ENCODE measurements at places on chromosomes 1 and 21.
A peak's percentile ranks its signal among the peaks of the same experiment; 100 is the strongest.

GRCh38 chr1:40646315-40646714 is 19.2 kb downstream of the RIMS3 start:
- no peak for DNase-seq

DNA sequence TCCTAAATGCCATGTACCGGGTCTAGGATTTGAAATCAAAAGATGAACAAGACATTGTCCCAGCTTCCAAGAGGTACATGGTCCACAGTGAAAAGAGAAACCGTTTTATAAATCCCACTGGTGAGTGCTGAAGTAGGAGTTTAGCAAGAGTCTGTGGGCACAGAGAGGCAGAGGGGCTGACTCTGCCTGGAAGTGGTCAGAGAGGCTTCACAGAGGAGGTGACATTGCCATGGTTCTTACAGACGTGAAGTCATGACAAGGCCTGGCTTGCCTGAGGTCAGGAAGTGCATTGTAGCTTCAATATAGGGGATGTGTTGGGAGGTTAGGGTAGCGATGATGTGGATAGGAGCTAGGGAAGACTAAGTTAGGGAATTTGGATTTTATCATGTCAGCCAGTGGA is 28.4 kb downstream of the MAPKAPK2 start:
- no peak for DNase-seq

- no peak for DNase-seq
Observed at GRCh38 chr1:79648126-79648525, 641.6 kb upstream of the ADGRL4 start.

DNA sequence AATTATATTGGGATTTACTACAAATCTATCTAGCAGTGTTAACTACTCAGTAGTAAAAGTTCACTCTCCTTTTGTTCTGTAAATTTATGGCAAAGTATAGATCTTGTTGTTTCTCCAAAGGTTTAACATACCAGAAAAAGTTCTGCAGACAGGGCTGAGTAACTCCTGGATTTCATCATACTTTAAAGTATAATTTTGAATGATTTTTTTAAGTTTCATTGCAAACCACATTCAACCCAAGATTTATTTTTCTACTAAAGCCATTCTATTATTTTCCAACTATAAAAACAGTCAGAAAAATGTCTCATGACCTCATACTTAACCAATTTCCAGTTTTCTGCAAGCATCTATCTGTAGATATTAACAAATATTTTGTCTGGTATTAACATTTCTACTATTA is 585.8 kb upstream of the ZRANB2 start:
- no peak for DNase-seq

- DNase-seq, result no peak
Observed at GRCh38 chr1:67060811-67061218, 6.9 kb upstream of the SLC35D1 start.

DNA sequence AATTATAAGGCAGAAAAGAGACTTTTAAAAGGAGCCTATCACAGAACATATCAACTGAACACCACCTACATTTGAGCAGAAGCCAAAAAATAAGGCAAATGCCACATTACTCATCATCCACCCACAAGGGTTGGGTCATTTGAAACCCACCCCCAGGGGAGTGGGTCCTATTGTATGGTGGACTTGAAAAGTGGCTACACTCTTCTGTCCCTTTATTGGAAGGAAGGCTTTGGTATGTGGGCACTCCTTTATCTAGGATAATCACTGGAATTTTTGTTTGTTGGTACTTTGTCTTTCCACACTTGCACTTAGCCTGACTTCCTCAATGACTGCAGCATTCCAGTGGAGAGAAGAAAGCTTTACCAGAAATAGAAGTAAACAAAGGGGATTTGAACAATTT is 157.2 kb upstream of the COL11A1 start:
- no peak for DNase-seq

DNA sequence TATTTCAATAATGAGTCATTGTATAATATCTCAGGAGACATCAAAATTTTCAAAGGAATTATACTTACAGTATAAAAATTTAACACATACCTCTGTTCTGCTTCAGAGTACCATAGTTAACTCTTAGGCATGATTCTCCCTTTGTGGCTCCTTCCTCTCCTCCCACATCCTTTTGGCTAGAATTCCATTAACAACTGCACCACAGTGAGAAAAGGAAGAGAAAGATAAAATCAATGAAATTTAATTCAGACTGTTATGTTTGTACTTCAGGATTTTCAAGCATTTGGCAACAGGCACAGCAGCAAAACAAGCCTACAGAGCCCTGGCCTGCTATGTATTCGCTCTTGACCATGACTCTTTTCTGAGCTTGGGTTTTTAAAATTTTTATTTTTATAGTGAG is 57.2 kb upstream of the SGIP1 start:
- no peak for DNase-seq

DNA sequence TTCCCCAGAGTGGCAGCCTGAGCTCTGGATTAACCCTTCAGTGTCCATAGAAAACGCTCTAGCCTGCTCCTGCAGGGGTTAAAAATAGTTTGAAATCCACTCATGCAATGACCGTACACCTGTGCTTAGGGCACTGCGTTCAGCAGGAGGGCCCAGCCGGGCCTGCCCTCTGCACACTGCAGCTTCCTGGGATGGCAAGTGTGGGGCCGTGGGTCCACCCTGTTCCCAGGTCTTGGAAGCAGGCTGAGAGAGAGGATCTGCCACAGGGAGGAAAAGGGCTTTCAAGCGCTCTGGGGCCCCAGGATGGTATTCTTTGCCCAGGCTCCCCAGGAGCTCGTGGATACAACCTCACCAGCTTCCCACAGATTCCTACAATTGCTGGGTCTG is 1.5 kb upstream of the S100B start:
- DNase-seq, result no peak

GRCh38 chr1:44613941-44614340 is 60.3 kb downstream of the TMEM53 start:
- DNase-seq, result no peak

DNA sequence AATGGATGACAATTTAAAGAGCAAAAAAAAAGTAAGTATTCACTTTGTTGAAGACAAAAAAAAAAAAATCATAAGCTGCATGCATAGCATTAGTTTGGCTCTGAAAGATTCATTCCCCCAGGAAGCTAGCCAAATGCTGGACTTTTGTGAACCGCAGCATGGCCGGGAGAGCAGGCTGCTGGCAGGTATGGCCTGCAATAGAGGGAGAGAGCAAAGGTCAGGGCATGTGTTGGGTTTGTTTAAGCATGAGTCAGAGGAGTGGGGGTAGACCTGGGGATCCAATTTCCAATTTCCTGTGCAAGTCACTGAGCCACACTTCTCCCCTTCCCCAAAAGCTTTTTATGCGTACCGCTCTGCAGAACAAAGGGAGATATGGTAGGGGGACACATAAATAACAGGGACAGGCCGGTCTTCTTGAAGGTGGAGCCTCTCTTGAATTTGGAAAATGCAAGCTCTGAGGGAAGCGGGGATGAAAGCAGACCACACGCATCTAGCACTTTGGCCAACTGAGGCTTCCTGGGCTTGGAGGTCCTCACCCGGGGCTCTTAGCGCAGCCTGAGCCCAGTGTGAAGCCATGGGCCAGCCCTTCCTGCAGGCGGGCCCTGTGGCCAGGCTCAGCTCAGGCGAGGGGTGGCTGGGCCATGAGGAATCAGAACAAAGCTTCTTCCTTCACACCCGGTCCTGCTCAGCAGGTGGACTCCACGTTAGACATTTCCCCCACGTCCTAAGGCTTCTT is 171.1 kb downstream of the TOMM20 start:
- DNase-seq, result no peak

DNA sequence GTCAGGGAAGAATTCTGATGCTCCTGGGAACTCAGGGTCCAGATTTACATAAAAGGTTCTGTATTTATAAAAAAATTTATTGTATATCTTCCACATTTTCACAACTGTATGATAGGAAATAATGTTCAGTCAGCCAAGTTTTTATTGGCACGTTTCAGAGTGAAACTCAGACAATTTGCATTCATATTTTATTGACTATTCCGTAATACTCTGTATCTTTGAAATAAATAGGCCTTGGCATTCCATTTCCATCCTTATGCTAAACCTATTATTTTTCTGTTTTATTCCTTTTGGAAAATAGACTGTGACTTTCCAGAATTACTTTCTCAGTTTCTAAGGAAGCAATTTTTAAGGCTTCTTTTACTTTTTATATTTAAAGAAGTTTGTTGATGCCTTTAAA is 329.0 kb downstream of the OLFM3 start:
- no peak for DNase-seq

DNA sequence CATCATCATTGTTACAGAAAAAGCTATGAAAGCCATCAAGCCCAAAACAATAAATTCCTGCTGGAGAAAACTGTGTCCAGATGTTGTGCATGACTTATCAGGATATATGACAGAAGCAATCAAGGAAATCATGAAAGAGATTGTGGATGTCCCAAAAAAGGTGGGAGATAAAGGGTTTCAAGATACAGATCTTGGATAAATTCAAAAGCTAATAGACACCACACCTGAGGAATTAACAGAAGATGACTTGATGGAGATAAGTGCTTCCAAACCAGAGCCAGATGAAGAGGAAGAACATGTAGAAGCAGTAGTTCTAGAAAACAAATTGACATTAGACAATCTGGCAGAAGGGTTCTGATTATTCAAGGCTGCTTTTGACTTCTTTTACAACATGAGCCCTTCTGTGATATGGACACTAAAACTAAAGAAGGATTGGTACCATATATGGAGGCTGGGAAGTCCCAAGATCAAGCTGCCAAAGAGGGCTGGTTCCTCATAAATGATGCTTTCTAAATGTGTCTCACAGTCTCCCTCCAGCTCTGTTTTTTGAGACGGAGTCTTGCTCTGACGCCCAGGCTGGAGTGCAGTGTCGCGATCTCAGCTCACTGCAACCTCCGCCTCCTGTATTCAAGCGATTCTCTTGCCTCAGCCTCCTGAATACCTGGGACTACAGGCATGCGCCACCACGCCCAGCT is 32.1 kb upstream of the LRIG2 start:
- DNase-seq, result no peak

DNA sequence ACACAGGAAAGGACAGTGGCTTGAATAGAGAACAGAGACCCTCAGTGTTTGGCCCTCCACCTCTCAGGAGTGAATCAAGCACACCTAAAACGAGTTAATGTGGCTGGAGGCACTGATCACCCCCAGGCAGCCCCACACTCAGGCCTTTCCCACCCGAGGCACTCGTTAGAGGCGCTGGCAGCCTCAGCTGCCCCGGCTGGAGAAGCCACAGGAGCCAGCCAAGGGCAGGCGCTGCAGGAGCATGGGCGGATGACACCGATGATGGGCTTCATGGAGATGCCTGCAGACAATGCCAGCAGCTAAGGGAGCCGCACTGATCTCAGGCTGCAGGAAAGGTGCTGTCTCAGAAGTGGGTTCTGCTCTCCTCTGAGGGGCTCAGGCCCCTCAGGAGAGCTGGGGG is 24.1 kb upstream of the ABCG1 start:
- no peak for DNase-seq

DNA sequence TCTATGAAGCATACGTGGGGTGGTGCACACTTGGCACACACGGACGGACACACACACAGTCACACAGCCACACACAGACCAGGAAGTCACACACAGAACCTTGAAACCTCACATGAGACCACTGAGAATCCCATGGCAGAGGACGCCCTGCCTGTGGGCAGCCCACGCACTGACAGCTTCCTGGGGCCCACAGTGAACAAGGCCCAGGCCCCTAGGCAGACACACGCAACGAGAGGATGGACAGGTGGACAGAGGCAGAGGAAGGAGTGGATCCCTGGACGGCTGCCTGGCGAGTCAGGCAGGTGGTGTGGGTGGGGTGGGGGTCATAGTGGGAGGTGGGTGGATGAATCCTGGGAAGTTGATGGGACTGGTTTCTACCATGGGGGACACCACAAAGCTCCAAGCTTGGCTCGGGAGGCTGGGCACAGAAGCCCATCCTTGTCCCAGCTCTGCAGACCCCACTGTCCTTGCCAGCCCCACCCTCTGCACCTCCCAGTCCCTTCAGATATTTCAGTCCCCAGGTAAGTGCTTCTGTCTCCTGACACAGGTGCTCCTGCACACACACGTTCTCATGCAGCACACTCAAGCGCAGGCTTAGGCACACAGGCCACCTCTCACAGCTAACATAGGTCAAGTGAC is 49.1 kb downstream of the WNT9A start:
- DNase-seq, result no peak

GRCh38 chr1:219299420-219299819 is 125.7 kb downstream of the LYPLAL1 start:
- DNase-seq, result no peak

DNA sequence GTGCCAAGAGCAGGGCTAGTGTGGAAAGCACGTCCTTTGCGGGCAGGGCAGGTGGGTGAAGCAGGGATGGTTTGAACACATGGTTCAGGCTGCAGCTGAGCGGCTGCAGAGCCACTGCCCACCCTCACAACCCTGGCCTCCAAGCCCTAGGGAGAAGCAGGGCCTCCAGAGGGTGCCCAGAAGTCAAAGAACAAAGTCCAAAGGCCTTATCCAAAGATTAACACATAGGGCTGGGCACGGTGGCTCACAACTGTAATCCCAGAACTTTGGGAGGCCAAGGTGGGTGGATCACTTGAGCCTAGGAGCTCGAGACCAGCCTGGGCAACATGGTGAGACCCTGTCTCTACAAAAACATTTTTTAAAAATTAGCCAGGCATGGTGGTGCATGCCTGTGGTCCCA is 46.8 kb downstream of the CAPN8 start:
- no peak for DNase-seq

- no peak for DNase-seq
Observed at GRCh38 chr1:2493218-2493617, 17.1 kb downstream of the PLCH2 start.

GRCh38 chr1:76727520-76727919 is 139.8 kb upstream of the ST6GALNAC5 start:
- DNase-seq, result no peak

- DNase-seq, result no peak
Observed at GRCh38 chr1:1990222-1990621, 13.4 kb downstream of the CFAP74 start.

DNA sequence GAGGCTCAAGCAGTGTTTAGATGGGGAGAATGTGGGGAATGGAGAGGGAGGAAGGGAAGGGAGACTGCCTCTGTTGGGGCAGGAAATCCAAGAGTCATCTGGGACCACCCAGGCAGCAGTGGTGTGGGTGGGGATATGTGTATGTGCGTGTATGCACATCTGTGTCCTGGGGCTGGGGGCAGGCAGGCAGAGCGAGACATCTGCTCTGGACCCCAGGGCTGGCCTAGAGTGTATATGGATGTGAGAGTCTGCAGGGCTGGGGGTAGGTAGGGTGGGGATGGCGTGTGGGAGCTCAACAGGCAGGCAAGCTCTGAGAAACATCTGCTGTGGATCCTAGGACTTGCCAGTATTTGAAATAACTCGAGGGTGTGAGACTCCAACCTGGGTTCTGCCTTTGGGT is 3.5 kb downstream of the PTCH2 start:
- DNase-seq, result no peak

- DNase-seq, result no peak
Observed at GRCh38 chr1:231959225-231959884, 332.8 kb downstream of the DISC1 start.

GRCh38 chr1:174742805-174743653 is 256.7 kb upstream of the CACYBP start:
- DNase-seq, result no peak

- peak; percentile 97 for DNase-seq
Observed at GRCh38 chr1:201154389-201155165, at the start of gene TMEM9. Gene TMEM9, minus strand, starts transcription at chr1:201154474. Its CDS starts 551 bp downstream, at chr1:201153923.

GRCh38 chr1:39352881-39353280 is 138.6 kb upstream of the BMP8A start:
- no peak for DNase-seq

- DNase-seq, result no peak
Observed at GRCh38 chr1:155717041-155717440, 28.1 kb downstream of the DAP3 start.

- DNase-seq, result no peak
Observed at GRCh38 chr1:57854436-57854835, 430.6 kb upstream of the DAB1 start.

Measured in activated CD4-positive, alpha-beta T cell treated with anti-CD3 and anti-CD28 coated beads for 4 hours (primary cell).